Effector CD8-positive, alpha-beta T cell (primary cell): ENCODE measurements at places on chromosomes 3 and 15.

- no peak for DNase-seq
Measured at GRCh38 chr3:112233083-112233482, 60.9 kb downstream of the SLC9C1 start.

GRCh38 chr15:53693729-53694475 is 65.6 kb downstream of the WDR72 start:
- DNase-seq: no peak

DNA sequence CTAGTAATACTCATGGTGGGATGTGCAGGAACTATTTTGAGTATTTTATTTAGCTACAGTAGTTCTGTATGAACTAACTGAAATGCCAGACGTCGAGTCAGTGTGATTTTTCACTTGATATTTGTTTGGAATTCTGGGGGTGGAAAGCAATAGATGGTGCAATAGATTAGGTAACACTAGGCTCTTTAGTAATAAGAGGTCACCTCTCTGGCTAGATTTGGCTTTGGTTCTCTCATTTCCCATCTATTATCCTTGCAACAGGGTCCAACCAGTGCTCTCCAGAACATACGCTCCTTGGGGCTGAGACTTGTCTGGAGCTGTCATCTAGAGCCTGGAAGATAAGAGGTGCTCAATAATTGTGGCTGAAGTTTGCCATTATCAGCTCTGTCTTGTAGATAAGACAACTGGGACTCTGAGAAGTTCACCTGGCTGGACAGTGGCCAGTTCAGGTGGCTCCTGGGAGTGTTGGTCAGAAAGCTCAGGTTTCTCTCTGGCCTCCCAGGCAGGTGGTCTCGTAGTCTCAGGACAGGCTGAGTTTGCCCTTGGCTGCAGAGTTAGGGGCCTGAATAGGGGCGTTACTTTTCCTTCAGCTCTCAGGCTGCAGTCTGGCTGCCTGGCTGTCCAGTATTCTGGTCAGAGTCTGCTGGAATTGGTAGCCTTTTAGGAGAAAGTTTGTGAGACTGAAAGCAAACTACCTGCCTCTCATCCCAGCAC is 277.5 kb upstream of the RGMA start:
- DNase-seq: no peak

DNA sequence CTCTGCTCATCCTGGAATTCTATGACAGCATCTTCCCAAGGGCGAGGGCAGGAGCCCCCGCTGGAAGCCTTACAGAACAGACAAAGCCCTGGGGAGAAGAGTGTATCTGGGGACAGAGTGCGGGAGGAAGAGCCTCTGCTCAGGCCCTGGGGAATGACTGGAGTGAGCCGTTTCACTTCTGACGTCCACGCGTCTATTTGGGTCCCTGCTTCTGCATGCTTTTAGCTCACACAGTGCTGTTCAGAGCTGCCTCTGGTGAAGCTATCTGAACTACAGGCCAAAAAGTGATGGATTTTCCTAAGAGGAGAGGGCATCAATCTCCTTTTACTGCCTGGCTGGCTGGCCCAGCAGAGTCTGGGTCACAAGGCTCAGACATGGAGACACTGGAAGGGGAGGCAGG is 311.8 kb downstream of the NTRK3 start:
- DNase-seq: no peak

DNA sequence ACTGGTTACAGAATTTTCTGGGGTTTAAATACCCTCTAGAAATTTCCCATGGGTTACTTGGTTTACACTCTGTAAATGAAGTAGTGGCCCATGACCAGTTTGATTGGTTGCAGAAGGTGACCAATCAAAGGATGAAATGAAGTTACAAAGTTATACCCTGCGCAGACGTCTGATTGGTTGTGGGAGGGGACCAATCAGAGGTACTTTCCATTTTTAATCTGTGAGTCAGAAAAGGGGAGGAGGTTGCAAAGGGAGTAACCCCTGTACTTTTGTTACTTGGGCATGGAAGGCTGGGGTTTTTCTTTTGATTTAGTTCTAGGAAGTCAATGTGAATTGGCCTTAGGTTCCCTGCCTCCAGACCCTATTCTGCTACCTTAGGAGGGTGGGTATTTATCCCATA is 18.7 kb upstream of the APH1B start:
- DNase-seq: no peak

DNA sequence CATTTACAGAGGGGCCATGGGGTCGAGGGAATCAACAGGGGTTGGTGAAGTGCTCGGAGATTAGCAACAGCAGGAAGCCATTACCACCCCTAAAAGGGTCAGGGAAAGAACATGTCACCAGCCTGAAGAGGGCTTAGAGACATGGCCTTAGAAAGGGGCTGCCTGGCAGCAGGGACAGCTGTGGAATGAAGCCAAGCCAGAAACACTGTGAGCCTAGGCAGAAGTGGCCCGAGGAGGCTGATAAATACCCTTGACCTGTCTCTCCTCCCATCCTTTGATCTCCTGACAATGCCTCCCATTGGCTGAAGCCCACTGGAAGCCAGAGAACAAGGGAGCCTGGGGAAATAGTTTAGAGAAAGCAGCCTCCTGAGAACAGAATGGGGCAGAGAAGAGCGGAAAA is 31.4 kb downstream of the GPD1L start:
- no peak for DNase-seq

DNA sequence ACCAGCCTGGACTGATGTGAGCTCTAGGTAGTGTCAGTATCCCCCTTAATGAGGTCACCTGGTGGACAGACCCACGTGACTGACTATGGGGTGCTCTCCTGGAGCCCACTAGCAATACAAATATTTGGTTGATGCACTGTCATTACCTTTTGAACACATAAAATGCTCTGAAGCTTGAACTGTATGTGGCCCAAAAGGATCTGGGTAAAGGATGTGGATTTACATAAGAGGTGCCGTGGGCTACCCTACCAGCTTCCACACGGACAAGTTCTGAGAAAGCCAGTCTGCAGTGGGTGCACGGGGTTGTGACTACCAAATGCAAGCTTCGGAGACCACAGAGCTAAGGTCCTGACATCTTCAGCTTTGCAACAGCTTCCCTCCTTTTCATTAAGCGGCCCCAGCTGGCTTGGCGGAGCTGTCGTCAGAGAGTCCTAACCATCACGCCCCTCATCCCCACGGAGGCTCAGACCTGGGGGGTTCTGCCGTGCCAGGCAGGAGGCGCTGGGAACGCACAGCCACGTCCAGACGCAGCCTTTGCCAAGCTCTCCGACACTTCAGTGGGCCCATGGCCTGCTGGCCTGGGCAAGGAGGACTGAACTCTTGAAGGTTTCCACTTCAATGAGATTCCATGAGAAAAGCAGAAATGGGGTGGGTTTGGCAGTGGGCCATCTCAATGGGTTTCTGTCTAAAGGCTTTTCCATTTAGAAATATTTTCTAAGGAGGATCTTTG is 228.3 kb downstream of the ADAMTS17 start:
- DNase-seq: no peak

GRCh38 chr3:15279671-15280402 is 52.5 kb downstream of the SH3BP5 start:
- DNase-seq: no peak

DNA sequence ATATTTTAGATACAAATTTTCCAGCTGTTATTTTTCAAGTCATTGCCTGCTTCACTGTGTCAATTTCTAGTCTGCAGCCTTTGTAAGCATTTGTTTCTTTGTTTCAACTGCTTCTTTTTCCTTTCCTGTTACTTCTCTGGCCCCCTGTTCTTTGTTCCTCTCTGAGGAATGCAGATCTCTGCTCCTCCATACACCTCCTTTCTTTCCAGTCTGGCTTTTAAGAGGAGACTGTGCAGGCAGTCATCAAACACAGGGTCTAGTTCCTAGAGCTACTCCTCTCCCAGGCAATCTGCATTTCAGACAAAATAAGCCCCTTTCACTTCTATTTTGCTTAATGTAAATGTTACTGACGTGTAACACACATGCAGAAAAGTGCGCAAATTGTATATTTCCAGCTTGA is 502.9 kb downstream of the PDCD6IP start:
- no peak for DNase-seq

DNA sequence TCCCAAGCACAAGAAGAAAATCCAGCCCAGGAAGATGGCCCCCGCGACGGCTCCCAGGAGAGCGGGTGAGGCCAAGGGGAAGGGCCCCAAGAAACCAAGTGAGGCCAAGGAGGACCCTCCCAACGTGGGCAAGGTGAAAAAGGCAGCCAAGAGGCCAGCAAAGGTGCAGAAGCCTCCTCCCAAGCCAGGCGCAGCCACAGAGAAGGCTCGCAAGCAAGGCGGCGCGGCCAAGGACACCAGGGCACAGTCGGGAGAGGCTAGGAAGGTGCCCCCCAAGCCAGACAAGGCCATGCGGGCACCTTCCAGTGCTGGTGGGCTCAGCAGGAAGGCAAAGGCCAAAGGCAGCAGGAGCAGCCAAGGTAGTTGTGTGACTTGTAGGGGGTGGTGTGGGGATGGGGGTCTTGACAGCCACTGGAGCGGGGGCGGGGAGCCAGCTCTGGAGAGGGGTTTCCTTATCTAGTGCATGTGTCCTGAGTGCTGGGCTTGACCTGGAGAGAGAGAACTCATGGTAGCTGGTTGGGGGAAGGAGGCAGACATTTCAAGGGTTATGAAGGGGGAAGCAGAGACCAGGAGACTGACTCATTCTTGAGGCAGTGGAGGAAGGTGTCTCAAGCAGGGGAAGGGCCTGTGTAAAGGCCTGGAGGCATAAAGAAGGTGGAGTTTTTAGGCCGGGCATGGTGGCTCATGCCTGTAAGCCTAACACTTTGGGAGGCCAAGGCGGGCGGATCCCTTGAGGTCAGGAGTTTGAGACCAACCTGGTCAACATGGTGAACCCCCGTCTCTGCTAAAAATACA is 6.2 kb downstream of the H1-8 start:
- no peak for DNase-seq

DNA sequence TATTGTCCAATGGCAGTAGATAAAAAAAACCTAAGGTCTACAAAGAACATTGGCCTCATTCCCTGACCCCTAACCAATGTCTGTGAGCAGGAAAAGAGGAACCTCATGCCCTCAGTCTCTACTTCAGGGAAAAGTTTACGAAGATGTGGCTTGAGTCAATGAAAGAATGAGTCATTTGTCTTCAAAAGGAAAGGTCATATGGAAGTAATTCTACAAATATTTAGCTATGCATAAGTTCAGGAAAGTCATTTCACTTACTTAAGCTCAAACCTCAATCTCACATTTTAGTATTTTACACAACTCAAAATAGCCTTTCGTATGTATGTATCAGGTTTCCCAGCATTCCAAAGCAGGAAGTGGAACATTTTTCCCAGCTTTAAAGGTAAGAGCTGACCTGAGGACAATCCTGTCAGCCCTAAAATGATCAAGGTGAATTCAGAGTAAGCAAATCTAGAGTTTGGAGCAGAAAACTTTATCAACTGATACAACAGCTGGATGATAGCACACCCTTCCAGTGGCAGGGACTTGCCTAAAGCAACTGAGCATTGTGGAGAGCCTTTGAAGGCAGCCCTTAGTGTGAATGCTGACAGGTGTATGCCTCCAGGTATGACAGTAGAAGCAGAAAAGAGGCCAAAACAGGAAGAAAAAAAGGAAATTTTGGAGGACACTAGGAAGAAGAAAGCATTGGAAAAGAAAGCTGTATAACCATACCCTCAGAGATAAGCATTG is 53.9 kb upstream of the ACKR4 start:
- no peak for DNase-seq

GRCh38 chr15:76512971-76513370 is 176.4 kb downstream of the ISL2 start:
- DNase-seq: no peak

DNA sequence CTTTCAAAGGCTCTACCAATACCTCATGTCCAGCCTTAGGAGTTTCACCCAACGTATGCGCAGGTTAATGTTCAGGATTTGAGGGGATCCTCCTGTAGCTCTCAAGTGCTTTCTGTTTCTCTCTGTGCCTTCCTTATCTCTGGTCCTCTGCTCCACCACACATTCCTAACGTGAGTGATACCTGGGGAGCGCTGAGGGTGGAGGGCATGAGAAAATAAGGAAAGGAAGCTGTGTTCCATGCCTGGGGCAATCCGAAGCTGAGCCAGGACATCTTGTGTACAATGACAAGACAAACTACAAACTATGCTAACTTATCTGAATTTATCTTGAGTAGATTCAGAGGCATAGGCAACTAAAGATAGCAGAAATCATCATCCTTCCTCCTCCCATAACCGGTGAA is 136.4 kb downstream of the SST start:
- no peak for DNase-seq

GRCh38 chr3:104988496-104988895 is 378.2 kb upstream of the ALCAM start:
- DNase-seq: no peak

- no peak for DNase-seq
Measured at GRCh38 chr3:73552700-73553099, 72.0 kb downstream of the PDZRN3 start.

DNA sequence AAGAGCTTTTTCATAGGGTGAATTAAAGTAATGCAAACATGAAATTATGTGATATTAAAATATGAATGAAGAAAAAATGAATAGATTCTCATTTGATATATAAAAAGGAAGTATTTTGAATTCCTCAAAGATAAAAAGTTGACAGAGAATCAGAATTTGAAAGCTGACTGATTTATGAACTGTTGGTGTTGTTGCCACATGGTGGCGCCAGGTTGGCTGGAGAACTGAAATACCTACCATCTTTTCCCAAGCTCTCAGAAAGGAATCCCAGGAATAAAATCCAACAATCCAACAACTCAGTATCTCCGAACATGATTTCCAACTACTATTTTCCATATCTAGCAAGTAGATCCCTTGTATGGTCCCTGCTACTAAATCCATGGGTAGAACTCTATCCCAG is 3.1 kb downstream of the MYRIP start:
- DNase-seq: no peak

- DNase-seq: no peak
Measured at GRCh38 chr3:148146947-148147826, 550.5 kb upstream of the AGTR1 start.

GRCh38 chr3:177602601-177603147 is 405.4 kb upstream of the TBL1XR1 start:
- DNase-seq: no peak

DNA sequence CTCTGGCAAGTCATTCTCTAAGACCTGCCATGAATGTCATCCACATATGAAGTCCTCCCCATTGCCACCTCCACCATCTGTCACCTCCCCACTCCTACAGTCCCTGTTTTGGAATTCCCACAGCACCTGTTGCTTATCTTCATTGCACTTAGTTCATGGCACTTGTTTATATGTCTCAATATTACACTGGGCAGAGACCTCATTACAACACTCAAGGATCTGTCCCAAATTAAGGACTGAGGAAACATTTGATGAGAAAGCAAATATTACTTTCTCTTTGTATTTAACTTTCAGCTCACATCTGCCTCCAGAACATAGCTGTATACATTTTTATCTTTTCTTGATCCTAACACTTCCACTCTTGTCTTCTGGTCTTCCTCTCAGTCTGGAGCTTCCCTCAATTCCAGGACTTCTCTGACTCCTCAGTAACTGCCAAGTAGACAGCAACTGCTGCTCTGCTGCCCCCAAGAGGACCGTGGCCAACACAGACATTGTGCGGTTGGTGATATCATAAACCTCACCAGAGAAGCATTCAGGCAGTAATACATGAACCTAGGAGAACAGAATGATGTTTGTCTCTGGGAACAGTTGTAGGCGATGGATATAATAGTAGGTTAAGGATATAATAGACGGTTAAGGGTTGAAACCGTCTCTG is 45.0 kb upstream of the FGF12 start:
- DNase-seq: no peak

- DNase-seq: no peak
Measured at GRCh38 chr3:142784228-142784627, 60.4 kb downstream of the TRPC1 start.

GRCh38 chr3:186013312-186013711 is 75.5 kb upstream of the TRA2B start:
- no peak for DNase-seq

GRCh38 chr3:177673112-177673914 is 476.0 kb upstream of the TBL1XR1 start:
- DNase-seq: no peak

GRCh38 chr15:58114812-58115211 is 23.4 kb upstream of the AQP9 start:
- DNase-seq: no peak
